ENCODE measurements at places on chromosomes 11 and 22.

- no peak for DNase-seq
These were observed 37.7 kb upstream of the PCF11 start for GRCh38 chr11:83119216-83119615.

DNA sequence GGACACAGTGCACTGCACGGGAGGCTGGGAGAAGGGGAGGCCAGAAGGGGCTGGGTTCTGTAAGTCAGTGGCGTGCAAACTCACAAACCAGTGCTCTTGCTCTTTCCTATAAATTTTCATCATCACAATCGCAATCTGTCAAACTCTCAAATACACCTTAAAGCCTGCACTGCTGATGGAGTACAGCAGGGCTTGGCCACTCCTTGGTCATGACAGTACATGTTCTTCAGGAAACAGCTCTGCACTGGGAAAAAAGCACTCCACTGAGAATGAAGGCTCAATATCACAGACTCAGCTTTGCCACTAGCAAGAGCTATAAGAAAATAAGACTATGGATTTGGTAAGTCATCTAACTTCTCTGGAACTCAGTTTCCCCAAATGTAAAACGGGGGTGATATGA, 111.0 kb downstream of the RBFOX2 start:
- no peak for DNase-seq

GRCh38 chr22:25067851-25068421, 115.4 kb downstream of the KIAA1671 start:
- no peak for DNase-seq

GRCh38 chr11:125251956-125252355, 87.4 kb downstream of the PKNOX2 start:
- no peak for DNase-seq

DNA sequence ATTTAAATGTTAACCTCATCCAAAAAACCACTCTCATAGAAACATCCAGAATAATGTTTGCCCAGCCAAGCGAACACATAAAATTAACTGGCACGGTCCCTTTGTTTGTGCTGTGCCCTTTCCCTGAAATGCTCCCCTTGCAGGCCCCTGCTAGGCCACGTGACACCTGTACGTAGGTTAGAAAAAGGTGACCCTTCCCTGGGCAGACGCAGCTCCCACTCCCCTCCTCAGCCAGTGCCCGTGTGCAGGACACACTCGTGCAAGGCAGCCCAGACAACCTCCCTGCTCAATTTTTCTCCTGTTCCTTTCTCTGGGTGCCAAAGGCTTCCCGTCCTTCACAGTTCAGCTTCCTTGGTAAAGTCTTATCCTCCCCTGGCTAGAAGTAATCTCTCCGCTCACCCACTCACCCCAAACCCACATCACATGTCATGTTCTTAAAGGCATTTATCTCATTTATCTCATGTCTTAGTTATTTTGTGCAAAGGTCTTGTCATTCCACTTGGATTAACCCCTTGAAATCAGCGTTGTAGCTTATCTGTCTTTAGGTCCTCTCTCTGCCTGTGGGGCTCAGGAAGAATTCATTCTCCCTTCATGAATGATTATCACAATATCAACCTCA, 20.7 kb downstream of the FAM83F start:
- DNase-seq = no peak

- DNase-seq = no peak
These were observed 50.0 kb upstream of the CHST1 start for GRCh38 chr11:45715418-45715817.

- no peak for DNase-seq
These were observed 564.2 kb upstream of the KIRREL3 start for GRCh38 chr11:127564810-127565209.

GRCh38 chr22:44972363-44973083, 37.3 kb downstream of the PHF21B start:
- DNase-seq = no peak

- no peak for DNase-seq
These were observed 10.7 kb upstream of the NAP1L4 start for GRCh38 chr11:3002871-3003270.

- DNase-seq = no peak
These were observed 83.9 kb downstream of the UVRAG start for GRCh38 chr11:75898871-75899270.

DNA sequence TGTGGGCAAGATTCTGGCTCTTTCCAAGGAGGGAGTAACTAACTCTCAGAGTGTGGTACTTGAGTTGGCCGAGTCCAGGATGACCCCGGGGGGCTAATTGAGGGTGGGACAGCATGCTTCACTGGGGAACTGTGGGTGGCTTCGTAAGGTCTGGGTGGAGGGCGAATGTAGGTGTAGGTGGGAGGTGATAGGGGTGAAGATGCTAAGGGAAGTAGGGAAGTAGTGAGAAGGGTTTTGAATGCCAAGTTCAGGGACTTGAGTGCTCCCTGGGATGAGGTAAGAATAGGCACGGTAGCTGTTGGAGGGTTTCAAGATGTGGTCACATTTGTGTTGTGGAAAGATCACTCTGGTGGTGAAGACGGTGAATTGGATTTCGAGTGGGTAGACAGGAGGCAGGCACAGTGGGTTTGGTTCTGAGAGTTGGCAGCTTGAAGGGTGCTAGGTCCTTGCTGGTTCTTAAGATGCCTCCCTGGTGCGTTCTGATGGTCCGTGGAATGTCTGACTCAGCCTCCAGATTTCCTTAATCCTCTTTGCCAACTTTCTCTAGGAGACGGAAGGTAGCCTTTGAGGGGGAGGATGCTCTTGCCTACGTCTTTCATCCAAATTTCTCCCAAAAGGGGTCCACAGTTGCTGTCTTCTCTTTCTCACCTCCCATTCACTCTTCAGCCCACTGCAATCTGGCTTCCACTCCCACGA, 2.5 kb upstream of the DNAL4 start:
- no peak for DNase-seq

DNA sequence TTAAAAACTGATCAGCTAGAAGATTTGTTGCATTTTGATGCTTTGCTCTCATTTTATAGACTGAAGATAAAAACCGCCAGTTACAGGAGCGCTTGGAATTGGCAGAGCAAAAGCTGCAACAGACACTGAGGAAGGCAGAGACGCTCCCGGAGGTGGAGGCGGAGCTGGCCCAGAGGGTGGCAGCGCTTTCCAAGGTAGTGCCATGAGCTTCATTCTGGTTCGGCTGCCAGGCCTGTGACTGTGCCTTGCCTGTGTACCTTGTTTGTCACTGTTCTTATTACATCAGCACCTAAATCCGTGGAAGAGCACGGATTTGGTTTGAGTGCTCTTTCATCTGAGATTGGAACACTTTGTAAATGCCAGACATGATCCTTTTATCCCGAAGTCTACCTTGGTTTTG, 61.4 kb downstream of the PPFIA1 start:
- no peak for DNase-seq

DNA sequence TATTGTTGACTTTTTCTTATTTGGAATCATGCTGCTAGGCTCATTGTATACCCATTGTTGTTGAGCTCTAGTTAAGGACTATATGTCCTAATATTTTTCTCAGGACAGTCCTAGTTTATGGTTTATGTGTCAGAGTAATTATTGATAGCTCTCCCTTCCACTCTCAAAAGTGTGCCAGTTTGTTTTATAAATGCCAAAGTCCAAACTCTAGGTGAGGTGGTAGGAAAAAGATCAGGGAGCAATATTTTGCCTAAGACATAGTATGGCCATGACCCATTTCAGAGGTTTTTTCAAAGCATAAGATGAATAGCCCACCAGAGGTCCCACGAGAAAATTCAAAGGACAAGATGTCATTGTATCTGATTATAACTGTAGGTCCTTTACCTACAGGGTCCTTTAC, 20.9 kb upstream of the DDX10 start:
- no peak for DNase-seq

DNA sequence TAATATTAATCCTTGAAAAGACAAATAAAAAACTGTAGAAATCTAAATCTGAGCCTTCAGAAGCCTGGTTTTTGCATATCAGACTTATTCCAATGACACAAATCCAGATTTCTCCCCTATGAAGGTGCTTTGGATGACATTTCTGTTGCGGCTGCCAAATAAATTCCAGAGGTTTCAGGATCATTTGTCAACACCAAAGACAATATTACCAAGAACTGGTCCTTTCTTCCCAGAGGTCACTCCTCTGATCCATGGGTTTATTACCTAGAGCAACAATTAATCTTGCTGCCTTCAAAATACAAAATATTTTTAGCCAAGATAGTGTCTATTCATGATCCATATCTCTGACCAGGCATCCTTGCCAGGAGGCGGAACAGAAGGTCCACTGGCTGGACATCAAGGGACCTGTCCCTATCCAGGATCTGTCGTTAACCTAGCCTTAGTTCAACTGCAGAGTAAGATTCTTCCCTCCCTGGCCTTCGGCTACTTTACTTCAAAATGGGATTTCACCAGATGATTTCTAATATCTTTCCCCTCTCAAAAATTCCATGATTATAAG, 4.9 kb downstream of the CADM1 start:
- DNase-seq = no peak

GRCh38 chr22:20316217-20316843, 3.5 kb downstream of the DGCR6L start:
- DNase-seq = no peak

DNA sequence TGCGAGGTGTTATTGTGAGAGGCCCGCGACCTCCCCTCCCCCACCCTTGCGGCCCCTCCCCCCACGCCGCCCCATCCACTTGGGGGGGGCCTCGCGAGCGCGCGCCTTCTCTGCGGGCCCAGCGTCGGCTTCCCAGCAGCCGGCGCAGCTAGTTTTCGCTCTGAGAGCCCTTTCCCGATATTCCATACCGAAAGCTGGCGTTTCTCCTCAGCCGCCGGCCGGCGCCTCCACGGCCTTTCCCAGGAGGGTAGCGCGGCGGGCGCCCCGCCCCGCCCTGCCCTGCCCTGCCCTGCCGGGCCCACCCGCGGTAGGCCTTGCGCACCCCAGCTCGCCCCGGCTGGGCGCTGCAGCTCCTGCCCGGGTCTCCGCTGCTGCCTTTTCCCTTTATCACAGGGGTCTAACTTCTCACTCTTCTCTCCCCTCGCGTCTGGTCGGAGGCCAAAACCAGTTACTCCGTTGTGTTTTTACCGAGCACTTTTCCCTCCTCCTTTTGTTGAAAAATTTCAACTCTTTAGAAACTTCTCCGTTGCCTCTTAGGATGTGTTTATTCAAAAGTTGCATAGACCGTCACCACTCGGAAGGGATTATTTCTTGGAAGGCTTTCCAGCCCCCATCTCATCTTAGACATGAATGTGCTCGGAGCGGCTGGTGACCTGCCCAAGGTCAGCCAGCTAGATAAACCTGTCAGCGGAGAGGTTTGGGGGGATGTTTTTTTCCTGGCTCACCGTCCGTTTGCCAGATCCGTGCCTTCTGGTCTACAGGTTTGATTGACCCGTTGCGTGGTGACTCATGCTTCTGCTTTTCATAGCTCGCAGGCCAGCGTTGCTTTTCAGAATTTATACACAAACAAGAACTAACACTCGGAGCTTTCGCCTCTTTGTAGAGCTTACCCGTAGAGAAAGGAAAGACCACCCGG, 648 bp downstream of the PAFAH1B2 start:
- DNase-seq = peak; percentile 64

DNA sequence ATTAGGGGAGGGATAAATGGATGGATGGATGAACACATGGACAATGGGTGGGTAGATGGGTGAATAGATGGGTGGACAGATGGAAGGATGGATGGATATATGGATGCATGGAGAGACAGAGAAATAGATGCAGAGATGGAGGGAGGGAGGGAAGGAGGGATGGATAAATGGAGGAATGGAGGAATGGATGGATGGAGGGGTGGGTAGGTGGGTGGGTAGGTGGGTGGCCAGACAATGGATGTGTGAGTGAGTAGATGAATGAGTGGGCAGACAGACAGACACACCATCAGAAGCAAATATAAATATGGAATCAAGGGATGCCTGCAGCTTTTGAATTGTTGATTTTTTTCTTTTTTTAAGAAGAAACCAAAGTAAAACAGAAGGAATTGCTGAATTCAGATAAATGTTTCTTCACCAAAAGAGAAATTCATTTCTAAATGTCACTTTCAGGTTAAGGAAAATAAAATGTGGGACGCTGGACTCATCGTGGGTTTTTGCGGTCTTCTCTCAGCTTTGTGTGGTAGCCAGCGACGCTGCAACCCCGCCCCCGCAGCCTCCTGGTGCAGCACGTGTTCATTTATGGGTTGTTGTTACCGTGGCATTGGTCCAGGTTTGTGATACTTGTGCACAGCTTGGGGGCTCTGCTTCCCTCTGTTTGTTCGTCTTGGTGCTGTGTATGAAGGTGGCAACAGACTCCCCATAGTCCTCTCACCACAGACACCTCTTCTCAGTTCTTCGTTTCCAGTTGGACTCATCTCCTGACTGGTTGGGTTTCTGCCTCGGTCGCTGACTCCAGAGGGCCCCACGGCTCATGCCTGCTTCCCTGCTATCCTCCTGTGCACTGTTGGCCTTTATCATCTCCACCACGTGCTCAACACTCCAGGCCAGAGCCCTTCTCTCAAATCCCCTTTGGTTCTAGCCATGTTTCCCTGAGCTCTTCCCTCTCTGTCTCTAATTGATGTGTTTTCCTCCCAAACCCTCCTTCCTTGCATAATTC, 76.4 kb downstream of the CDKN1C start:
- no peak for DNase-seq

GRCh38 chr11:124625504-124626168, 3.0 kb downstream of the TBRG1 start:
- no peak for DNase-seq

DNA sequence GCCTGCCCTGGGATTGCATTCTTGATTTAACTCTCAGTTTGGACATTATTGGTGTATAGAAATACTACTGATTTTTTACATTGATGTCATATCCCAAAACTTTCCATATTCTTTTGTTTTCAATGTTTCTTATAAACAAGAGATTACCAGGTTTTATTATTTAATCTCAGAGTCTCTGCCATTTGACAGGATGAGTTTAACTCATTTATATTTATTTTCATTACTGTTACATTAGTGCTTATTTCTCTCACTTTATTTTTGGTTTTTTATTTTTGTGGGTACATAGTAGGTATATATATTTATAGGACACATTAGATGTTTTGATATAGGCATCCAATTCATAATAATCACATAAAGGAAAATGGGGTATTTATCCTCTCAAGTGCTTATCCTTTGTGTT, 9.1 kb upstream of the SCGB1D4 start:
- DNase-seq = no peak

DNA sequence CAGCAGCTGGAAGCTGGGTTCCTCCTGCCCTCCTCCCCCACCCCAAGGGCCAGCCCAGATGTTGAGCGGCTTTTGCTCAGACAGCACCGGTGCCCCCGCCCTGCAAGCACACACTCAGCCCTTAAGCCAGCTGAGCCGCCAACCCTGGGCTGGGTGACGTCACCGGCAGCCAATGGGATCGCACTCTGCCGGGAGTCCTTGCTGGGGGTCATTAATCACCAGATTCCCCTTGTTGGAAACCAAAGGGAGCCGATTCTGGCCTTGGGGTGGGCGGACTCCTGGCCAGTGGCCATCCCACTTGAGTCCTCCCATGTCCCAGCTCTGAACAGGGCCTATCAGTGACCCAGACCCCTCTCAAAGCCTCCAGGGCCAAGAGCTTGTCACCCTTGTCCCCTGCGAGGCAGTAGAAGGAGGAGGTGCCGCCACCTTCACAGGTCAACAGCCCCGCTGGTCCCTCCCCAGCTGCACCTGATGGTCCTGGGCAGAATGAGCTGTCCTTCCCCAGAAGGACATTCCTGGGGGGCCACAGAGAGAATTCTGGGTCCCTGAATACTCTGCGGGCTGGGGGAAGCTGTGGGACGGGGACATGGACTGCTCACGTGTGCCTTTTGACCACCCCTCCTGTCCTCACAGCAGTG, 7.4 kb downstream of the DUSP8 start:
- DNase-seq = peak; percentile 89

Data from fibroblast of skin of abdomen (primary cell).